ENCODE measurements at places on chromosomes 5 and 9.

GRCh38 chr5:143826951-143827444 lies 15.0 kb downstream of the HMHB1 start:
- no peak for DNase-seq

- DNase-seq = no peak
These were observed 717.0 kb upstream of the WWC1 start for GRCh38 chr5:167574464-167574863.

DNA sequence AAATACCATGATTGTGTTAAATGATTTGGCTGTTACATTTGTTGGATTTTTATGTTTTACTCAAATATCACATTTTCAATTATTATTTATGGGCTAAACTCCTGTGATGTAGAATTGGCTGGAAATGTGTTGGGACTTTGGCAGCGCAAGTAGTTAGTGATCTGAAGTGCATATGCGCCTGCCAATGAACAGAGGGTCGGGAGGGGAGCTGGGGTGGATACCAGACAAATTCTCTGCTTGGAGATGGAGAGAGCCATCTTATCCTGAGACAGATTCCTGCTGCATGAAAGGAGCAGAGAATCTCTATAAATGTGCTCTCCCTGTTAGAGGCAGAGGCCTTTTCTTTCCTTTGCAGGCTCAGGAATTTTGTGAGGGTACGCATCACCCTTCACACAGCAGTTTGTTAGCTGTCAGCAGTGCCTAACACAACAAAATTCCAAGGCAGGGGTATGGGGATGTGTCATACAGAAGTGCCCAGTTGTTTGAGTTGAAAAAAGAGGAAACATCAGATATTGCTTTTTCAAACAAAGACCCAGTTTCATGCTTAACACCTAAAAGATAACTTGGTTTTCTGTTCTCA lies 489.1 kb downstream of the CSNK1G3 start:
- DNase-seq = no peak

DNA sequence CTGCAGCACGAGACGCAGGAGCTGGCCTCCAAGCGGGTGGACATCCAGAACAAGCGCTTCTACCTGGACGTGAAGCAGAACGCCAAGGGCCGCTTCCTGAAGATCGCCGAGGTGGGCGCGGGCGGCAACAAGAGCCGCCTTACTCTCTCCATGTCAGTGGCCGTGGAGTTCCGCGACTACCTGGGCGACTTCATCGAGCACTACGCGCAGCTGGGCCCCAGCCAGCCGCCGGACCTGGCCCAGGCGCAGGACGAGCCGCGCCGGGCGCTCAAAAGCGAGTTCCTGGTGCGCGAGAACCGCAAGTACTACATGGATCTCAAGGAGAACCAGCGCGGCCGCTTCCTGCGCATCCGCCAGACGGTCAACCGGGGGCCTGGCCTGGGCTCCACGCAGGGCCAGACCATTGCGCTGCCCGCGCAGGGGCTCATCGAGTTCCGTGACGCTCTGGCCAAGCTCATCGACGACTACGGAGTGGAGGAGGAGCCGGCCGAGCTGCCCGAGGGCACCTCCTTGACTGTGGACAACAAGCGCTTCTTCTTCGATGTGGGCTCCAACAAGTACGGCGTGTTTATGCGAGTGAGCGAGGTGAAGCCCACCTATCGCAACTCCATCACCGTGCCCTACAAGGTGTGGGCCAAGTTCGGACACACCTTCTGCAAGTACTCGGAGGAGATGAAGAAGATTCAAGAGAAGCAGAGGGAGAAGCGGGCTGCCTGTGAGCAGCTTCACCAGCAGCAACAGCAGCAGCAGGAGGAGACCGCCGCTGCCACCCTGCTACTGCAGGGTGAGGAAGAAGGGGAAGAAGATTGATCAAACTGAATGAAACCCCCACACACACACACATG lies 654 bp downstream of the PURA start:
- peak; percentile 7 for DNase-seq

DNA sequence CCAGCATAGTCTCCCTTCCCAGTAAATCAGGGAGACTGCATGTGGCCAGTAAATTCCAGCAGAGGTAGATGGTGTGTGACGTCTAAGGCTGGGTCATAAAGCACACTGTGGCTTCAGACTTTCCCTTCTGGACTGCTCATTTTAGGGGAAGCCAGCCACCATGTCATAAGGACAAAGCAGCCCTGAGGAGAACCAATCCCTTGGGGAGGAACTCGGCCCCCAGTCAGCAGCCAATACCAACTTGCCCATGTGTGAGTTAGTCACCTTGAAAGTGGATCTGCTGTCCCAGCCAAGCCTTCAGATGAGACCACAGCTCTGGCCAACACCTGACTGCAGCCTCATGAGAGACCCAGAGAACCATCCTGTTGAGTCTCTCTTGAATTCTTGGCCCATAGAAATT lies 14.7 kb upstream of the NINJ1 start:
- no peak for DNase-seq

DNA sequence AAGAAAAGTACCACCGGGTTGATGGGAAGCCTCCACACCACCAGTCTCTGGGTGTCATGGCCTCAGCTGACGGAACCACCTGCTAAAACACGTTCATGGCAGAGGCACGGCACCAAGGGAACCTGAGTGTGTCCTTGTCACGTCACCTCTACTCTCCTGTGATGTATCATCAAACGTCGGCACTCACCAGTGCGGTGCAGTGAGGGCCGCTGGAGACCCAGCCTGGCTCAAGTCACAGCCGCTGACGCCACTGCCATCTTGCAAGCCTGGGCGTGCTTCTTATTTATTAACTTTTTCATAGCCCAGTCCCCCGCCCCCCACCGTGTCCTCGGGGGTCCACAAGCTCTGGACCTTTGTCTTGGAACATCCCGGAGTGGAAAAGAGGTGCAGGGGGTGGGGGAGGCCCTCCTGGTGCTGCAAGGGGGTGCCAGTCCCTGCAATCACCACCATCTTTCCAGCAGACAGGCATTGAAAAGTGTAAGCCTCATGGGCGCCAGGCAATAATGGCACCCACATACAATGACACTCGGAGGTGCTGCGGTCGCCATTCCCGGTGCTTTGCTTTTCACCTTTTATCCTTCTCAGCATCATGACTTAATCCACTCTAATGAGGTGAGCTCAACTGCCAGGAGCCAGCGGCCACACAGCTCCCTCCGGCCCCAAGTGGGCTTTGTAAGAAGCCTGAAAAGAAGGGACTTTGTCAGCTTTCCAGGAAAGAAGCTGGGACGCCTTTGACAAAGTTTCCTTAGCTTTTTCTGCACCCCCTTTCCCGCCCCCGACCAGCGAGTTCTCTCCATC lies 202.3 kb upstream of the IRX1 start:
- DNase-seq = no peak

- DNase-seq = no peak
These were observed 1.4 kb downstream of the ADAMTS12 start for GRCh38 chr5:33890131-33891032.

DNA sequence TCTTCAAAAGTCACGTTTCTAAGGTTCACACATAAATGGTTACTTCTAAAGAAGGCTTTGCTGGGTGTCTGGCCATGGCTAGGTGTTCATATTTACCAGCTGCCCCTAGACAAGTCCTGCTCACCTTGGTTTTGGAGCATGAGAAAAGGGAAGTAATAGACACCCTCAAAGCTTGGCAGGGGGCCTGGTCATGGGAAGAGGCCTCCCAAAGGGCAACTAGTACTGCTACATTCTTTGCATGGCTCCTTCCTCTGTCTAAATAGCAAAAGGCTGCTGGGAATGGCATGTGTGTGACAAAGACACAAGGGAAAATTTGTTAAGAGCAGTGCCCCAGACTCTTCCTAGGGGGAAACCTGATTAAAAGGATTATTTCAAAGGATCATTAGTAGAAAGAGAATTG lies 93.4 kb downstream of the NRG2 start:
- DNase-seq = no peak

DNA sequence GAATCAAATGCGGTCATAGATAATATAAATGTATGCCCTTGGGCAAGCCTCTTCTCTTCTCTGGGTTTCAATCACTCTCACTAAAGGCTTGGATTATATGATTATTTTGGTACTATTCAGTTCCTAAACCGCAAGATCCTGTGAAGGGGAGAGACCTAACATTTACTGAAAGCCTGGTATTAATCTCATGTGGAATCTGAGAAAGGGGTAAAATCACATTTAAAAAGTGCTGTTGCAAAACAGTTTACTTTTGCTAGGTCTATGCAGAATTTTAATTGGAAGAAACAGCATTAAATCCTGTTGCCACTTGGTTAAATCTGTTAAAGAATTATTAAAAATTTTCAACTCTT lies 50.7 kb downstream of the SLC44A1 start:
- DNase-seq = no peak

DNA sequence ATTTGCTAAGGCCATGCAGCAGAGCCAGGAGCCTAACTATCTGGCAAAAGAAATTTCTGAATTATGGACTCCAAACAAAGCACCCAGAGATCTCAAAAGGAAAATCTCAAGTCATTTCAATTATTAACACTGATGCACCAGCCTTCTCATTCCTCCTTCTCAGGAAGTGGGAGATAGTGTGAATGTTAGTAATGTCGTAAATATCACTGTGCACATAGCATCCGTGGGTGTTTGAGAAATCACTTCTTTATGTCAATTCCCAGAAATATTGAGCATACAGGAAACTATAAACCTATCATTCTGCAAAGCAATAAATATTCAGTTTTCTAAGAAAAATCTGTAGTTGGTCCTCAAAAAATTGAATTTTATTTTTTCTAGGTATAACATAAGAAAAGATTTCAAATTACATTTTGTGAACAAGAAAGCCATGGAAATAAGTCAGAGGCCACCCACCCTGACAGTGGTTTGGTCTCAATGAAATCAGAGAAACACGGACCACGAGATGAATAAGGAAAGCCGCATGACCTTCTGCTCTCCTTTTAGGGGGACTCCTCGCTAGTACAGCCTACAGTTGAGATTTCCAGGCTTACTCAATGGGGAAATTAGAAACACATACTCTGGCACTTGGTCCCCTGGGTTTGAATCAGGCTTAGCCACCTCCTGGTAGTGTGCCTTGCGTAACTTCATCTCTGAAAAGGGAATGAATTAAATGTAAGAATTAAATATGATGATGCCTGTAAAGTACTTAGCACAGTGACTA lies 120.6 kb downstream of the DIRAS2 start:
- no peak for DNase-seq

GRCh38 chr5:18023275-18023674 lies 389.0 kb downstream of the TAF11L14 start:
- DNase-seq = no peak

- no peak for DNase-seq
These were observed 510.5 kb downstream of the RAB3C start for GRCh38 chr5:59093329-59093728.

DNA sequence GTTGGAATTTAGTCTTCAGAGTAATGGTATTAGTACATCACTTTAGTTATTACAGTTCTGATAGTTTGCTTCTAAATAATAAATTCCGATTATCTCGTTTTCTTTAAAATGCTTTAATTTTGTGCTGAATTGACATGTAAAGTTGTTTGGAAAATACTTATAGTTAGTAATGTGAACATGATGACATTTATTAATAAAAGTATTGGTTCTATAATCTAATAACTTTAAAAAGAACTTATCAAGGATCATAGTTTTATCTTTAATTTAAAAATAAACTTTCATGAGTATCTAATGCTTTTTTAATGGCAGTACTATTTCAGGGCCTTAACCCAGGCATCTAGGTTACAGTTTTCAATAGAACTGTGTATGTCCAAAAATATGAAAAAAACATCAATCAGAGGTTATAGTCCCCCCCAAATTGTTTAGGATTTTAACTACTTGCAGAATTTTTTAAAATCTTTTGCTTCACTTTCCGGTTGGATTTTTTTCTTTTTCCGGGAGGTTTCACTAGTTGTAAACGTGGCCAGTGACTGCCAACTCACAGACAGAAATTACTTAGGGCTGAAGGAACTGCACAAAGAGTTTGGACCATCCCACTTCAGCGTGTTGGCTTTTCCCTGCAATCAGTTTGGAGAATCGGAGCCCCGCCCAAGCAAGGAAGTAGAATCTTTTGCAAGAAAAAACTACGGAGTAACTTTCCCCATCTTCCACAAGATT lies 680 bp downstream of the GPX8 start:
- DNase-seq = no peak

GRCh38 chr9:125556046-125556721 lies 150.8 kb downstream of the MAPKAP1 start:
- no peak for DNase-seq

- no peak for DNase-seq
These were observed 258.7 kb downstream of the IRX1 start for GRCh38 chr5:3854188-3854821.

DNA sequence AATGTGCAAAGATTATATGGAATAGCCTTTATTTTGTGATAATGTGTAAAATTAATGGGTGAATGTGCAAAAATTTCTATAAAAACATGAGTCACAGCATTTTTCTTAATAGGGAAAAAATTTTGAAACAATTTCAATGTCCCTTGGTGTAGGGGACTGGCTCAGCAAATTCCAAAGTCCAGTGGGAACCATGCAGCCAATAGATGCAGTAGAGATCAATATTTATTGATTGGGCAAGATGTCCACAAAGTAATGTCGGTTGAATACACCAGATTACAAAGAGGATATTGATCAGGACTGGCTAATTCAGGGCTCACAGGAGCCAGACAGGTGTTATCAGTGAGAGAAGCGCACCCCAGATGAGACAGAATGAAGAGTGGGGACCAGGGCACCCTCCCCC lies 62.5 kb downstream of the AMBP start:
- no peak for DNase-seq

GRCh38 chr9:107638521-107639310 lies 149.1 kb upstream of the KLF4 start:
- DNase-seq = no peak

DNA sequence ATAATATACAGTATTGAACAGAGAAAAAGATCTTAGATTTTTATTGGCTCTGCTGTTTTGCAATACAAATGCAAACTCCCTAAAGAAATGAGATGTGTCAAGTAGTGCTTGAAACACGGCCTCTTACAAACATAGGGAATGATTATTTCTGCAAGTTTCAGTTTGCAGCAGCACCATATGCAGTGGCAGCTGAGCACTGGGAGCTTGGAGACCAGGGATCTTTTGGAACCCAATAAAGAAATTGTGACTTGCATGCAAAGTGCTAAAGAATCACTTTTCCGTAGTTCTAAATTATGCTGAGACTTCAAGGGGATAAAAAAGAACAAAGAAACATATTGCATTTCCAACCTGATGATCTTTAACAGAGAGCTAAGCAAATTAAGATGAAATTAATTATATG lies 674.6 kb upstream of the ZNF608 start:
- no peak for DNase-seq

- no peak for DNase-seq
These were observed 5.0 kb downstream of the LMX1B start for GRCh38 chr9:126618585-126619360.

- no peak for DNase-seq
These were observed 2.2 kb downstream of the C5orf46 start for GRCh38 chr5:147904110-147904509.

- DNase-seq = no peak
These were observed 916.2 kb upstream of the DMAC1 start for GRCh38 chr9:8715788-8716187.

DNA sequence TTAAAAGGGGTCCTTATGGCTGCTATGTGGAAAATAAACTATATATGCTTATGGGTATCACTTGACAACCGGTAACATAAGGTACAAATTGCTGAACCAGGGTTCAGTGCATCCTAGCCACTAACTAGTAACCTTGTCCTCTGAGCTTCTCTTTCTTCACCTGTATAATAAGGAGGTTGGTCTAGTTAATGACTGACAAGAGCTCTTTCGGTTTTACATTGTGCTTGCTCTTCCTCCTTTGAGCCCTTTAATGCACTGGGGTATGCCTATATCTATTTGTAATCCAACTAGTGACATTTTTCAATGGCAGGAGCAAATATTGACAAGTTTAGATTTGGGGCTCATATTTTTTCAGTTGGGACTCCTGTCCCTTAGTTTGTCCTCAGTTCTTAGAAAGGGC lies 66.1 kb downstream of the NPR3 start:
- no peak for DNase-seq

GRCh38 chr9:22055090-22055489 lies 46.0 kb upstream of the CDKN2B start:
- DNase-seq = no peak
